Neural progenitor cell (in vitro differentiated cells): ENCODE measurements at places on chromosomes 7 and 10.

DNA sequence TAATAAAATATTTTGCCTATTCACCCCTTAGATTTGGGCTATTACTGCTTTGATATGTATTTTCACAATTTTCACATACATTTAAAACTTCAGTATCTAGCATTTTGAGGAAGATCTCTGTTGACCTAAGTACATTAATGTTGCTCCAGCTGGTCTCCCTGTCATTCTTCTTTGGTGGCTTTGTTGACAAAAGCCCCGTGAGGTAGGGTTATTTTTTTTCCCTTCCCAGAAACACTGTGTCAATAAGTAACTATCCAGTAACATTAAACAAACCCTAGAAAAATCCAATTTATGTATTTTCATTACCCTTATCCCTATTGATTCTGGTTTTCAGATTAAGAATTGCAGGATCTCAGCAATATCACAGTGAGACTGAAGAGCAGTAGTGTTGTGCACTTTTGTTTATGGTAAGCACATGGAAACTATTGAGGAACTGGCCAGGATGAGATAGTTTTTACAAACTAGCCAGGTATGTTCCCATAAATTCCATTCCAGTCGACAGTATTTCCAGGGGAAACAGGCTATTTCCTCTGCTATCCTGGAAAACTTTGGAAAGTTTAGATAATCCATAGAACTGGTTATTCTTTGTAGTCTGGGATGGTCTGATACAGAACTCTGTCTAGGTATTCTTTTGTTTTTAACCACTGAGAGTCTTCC, 198.2 kb downstream of the PON1 start:
- no peak for DNase-seq

DNA sequence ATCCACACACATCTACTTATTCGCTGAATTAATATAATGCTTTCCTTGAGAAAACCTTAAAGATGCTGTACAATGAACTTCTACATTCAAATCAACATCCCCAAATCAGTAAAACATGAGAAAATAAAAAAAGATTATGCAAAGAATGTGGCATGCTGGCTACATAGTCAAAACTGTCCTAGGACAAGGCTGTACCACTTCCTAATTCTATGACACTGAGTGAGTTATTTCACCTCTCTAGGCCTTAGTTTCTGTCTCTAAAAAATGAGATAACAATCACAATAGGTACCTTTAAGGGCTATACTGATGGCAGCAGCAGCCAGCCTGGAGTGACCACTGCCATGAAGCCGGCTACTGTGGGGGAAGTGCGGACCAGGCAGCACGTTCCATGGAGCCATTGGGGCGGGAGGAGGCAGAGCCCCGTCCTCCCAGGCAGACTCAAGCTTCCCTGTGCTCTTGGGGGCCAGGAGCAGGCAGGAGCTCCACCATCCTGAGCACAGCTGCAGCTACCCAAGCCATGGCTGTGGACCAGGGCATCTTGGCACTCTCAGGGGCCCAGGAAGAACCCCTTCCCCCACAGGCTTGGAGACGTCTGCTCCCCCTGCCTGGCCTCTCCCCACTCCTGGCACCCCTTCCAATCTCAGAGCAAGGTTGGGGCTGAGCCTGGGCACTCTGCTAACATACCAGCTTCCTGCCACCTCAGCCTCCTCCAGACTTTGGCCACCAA, 110.2 kb downstream of the ELAPOR2 start:
- peak; percentile 27 for DNase-seq

DNA sequence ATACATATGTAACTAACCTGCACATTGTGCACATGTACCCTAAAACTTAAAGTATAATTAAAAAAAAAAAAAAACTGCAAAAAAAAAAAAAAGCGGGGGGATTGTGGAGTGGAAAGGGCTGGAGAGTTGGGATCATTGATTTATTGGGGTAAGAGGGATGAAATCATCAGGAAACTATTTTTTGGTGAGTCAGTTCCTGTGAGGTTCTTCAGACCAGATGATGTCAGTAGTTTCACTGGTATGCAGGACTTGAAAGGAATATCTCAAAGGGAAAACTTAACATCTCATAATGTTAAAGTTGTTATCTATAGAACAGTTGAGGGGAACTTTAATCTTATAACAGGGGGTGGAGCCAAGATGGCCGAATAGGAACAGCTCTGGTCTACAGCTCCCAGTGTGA, 32.6 kb upstream of the TECTB start:
- no peak for DNase-seq

DNA sequence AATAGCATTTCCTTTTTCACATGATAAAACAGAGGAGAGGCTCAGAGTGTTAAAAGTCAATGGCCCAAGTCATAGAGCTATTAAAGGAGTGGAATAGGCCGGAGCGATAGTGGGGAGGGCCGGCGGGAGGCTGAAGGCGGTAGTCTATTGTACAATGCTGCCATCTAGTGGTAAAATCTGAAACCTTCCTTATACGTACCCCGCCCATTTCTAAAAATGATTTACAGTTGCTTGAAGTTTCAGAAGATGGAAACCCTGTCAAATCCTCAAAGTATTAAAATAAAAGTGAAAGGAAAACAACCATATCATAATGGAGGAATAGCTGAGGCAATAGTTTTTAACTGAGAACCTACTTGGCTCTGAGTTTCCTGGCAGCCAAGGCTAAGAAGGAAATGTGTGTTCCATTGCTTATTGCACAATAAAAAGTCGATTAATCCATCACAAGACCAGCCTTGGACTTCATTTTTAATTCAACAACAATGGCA, 209.1 kb downstream of the CCSER2 start:
- DNase-seq = peak; percentile 86

GRCh38 chr7:143314127-143314526, 1.8 kb upstream of the CLCN1 start:
- DNase-seq = no peak

GRCh38 chr7:68245688-68246087, 1249.1 kb downstream of the TYW1 start:
- no peak for DNase-seq

DNA sequence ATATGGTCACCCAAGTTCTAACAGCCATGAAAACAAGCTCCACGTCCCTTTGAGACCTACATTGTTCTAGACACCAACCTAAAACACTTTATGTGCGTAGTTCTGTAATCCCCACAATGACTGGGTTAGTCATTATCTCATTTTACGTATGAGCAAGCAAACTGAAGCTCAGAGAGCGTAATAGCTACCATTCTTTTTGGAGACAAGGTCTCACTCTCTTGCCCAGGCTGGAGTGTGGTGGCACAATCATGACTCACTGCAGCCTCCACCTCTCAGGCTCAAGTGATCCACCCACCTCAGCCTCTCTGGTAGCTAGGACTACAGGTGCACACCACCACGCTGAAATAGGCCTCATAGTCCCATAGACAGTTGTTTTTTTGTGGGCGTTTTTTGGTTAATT, 10.5 kb downstream of the DAGLB start:
- no peak for DNase-seq

DNA sequence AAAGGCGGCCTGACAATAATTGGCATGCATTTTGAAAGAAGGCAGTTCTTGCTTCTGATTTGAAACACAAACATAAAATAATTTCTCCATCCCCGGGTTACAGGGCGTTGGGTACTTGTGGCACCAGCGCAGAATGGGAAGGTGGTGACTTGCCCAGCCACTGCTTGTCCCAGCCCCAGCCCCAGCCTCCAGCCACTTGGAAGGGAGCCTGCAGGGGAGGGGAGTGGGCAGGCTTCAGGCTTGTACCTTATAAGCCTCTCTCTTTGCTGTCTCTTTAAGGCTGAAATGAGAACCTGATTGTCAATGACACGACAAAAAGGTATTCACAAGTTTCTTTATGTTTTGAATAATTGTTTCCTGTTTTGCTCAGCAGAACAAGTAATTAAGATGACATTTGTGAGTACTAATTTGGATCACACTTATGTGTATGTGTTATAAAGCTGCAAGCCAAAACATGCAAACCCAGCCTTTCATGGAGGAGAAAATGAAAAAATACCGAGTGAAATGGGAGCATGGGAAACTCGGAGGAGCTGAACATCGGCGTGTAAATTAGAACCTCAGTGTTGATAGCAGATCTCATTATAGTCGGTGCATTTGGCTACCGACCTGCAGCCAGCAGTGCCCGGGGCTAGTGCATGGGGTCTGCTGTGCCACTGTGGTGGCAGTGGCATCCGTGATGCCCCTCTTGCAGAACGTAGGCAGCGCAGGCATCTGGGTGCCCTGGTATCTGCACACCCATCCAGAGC, 129.9 kb downstream of the EBF3 start:
- peak; percentile 16 for DNase-seq

DNA sequence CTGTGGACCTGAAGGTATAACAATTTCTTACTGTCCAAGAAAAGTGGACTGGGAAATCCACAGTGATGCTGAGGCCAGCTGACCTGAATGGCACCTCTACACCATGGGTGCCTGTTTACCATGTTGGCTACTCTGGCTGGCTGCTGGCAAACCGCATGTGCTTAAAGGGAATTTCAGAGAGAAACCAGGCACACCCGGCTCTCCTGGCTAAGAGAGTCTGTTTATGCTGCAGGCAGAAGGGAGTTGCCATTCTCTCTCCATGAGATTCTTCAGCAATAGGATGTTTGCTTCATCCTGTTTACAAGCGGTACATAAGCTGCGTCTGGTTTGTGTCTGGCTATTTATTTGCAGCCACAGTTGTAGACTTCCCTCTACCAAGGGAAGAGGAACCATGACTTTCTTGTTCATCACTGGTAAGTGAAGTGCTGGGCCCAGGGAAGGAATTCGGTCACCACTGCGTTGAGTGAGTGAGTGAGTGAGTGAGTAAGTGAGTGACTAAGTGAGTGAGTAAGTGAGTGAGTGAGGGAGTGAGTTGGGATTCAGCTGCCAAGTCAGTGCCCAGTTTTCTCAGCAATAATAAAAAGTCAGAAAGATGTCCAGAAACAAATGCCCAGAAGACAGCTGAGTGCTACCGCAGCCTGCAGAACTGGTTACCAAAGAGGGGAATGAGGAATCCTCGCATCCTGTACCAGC, 90.4 kb downstream of the COBL start:
- no peak for DNase-seq

DNA sequence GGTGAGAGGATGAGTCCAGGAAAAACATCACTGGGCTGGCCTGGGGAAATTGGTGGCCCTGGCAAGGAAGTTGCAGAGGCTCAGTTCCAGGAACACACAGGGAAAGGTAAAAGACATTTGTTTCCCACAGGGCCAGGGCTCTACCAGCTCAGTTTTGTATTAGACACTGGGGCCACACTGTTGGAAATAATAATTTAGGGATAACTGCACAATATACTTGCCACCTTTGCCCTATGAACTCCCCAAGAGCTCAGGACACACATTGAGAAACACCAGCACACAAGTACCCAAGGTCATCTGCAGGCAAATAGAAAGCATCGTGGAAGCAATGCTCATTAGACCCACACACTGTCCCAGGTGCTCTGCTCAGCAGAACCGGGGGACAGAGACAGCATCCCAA, 617.6 kb downstream of the PTPRN2 start:
- no peak for DNase-seq

- no peak for DNase-seq
These were observed 130.4 kb downstream of the MTERF1 start for GRCh38 chr7:91750091-91750490.

- DNase-seq = no peak
These were observed 6.9 kb upstream of the GNG11 start for GRCh38 chr7:93914581-93915066.

- no peak for DNase-seq
These were observed 259.8 kb upstream of the MAGI2 start for GRCh38 chr7:79713276-79713675.

DNA sequence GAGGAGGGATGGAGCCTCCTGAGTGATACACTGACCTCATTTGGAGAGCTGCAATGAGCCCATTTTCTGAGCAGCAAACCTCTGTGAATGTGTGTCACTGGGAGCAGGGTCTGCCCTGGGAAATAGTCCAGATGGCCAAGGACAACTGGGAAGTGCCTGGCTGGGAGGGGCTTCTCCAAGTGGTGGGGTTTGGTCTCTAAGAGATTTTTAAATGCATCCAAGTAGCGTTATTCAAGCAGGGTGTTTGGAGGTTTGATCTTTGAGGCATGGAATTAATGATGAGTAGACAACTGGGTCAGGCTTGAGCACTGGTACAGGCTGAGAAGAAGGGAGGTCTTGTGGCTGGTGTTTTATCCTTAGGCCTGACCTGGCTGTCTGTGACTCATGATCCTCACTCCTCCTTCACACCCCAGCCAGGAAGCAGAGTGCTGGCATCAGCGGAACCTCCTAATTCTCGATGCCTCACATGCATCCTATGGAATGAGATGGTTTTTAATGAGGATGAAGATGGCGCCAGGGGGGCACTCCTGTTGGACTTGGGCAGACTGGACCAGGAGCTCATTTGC, 3.3 kb downstream of the GOLGA7B start:
- no peak for DNase-seq

DNA sequence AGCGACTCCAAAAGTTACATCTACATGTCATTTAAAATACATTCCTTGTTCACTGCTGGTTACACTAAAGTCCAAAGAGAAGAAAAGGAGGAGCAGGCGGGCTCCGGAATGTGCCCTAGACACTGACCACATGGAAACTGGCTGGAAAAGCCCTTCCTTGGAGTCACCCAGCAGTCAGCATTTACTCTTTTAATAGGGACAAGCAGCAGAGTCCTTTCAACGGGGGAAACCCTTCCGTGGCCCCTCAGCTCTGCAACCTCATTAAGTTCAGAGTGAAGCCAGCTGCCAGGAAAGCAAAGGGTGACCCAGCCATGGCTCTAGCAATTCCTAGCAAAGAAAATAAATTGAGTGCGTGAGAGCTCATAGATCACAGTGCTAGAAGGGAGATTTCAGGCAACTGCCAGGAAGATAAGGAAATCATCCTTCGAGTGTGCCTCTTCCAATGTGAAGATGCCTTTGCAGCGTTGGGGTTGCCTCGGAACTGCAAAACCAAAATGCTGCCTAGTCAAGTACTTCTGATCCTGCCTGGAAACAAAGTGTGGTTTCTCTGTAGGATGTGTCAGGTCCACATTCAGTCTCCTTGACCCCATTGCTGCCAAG, 101.6 kb downstream of the SORBS1 start:
- DNase-seq = no peak

GRCh38 chr10:73922007-73922863, 11.3 kb downstream of the PLAU start:
- DNase-seq = no peak

- peak; percentile 21 for DNase-seq
These were observed 1.7 kb downstream of the SCRN1 start for GRCh38 chr7:29987811-29988317.

GRCh38 chr10:3828404-3829155, 43.6 kb upstream of the KLF6 start:
- no peak for DNase-seq

GRCh38 chr7:79668292-79668691, 214.8 kb upstream of the MAGI2 start:
- DNase-seq = no peak

DNA sequence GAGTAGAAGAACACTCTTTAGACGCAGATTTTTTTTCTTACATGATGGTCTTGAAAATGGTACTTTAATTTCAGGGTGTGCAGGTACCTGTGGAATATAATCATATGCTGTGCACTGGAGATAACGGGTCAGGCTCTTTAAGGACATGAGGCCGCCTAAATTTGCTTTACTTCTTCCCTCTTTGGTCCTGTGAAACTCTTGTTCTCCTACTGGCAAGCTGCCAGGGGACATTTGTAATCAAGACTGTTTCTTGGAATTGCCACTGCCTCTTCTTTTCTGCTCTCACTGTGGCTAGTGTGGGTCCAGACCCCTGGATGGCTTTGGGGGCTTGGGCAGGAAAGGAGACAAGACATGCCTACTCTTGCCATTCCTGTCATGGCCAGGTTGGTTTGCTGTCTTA, 146.0 kb downstream of the SND1 start:
- DNase-seq = no peak
